ENCODE measurements at places on chromosomes 5 and 9.

GRCh38 chr5:79568632-79569190 is 43.5 kb upstream of the TENT2 start:
- no peak for DNase-seq

- no peak for DNase-seq
Observed at GRCh38 chr5:43367453-43367852, 44.7 kb downstream of the CCL28 start.

GRCh38 chr9:135574943-135575342 is 13.4 kb downstream of the PAEP start:
- no peak for DNase-seq

- DNase-seq: no peak
Observed at GRCh38 chr5:92637960-92638359, 943.1 kb downstream of the NR2F1-AS1 start.

DNA sequence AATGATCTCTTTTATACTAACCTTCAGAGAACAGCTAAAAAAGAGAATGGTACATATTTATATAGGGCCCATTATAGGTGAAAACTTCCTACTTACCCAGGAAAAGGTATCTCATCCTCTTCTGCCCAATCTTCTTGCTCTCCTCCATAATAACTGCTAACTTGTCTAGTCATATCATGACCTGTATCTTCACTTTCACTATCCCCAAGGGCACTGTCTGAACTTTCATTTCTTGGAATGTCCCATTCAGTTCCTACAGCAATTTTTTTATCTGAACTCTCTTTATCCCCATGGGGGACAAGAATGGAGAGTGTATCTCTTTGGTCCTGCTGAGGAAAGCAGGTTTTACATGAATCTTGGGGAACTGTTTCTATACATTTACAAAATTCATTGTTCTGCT is 36.4 kb upstream of the RAPGEF6 start:
- DNase-seq: no peak

DNA sequence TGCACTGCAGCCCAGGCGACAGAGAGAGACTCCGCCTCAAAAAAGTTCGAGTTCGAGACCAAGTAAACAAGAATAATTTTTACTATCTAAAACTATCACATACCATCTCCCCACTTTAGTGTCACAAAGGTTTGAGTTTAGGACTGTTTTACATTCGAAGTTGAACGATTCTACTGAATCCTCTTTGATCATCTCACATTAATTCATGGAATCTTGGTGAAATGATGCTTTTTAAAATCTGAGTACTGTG is 715 bp upstream of the RPS6 start:
- DNase-seq: no peak

DNA sequence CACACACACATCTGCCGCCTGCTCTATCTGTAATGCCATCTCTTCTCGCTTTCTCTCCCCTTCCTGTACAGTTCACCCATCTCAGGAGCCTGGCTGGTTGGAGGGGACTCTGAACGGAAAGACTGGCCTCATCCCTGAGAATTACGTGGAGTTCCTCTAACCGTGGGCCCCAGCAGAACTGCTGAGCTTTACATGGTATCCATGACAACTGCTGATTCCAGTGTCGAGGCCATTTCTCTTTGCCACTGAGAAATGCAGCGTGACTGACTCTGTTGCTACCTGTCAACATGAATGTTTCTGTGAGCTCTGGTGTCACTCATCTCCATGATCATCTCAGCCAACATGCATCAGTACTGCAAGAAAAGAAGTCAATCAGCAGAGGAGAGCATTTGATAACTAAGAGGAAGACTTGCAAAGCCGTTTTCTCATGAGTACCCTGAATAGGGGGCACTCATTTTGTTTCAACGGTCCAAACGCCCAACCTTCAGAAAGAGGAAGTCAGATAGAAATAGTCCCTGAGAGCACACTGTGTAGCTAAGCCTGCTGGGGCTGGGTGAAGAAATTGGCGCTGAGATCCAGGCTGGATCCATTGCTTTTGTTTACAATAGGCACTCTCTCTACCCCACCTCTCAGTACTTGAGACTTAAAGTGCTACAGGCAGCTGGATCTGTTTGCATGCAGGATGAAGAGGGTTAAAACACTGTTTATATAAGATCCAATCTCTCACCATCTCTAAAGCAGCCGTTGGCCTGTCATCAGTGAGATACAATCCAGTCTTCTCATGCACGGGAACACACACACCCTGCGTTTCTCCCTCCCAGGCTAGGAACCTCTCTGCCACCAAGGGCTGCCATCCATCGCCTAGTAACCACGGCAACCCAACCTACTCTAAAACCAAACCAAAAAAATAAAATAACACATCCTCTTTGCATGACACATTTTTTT is 180.9 kb downstream of the NR3C1 start:
- no peak for DNase-seq

- DNase-seq: no peak
Observed at GRCh38 chr9:76810377-76810957, 46.2 kb downstream of the PCA3 start.

GRCh38 chr5:177195307-177195952 is 61.9 kb downstream of the NSD1 start:
- DNase-seq: no peak

DNA sequence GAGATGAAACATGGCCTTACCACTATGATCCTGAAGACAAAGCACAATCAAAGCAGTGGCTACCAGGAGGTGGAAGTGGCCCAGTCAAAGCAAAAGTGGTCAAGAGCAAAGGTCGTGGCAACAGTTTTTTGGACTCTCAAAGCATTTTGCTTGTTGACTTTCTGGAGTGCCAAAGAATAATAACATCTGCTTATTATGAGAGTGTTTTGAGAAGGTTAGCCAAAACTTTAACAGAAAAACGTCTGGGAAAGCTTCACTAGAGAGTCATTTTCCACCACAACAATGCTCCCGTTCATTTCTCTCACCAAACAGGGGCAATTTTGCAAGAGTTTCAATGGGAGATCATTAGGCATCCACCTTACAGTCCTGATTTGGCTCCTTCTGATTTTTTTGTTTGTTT is 33.6 kb upstream of the MAMDC2 start:
- no peak for DNase-seq

- DNase-seq: no peak
Observed at GRCh38 chr5:87121304-87122150, 146.2 kb upstream of the RASA1 start.

- no peak for DNase-seq
Observed at GRCh38 chr5:139915834-139916233, 120.2 kb downstream of the PSD2 start.

- DNase-seq: no peak
Observed at GRCh38 chr5:52710310-52710971, 77.3 kb upstream of the ITGA1 start.

Data from right cardiac atrium (tissue), 5 donors.